ENCODE measurements at places on chromosomes 16 and 17. TPM values are rescaled to one million over a fixed set of nuclear protein-coding genes. Genes with fewer than 3 reads are reported as not detected.

Gene SERPINF2
- total RNA-seq, result 0.18 TPM

Gene TBC1D26
- total RNA-seq, result not detected

Gene ENGASE
- total RNA-seq, result 18.6 TPM

Gene CTRL
- 0.27 TPM for total RNA-seq

Gene C17orf78
- total RNA-seq, result not detected

Gene BAHCC1
- total RNA-seq, result 14.3 TPM

Gene PPY
- not detected for total RNA-seq

GRCh38 chr16:2614761-2615191 is 67.5 kb upstream of the KCTD5 start:
- DNase-seq, result no peak

GRCh38 chr17:79844869-79845600 is 5.8 kb upstream of the CBX4 start:
- DNase-seq, result peak; percentile 22

DNA sequence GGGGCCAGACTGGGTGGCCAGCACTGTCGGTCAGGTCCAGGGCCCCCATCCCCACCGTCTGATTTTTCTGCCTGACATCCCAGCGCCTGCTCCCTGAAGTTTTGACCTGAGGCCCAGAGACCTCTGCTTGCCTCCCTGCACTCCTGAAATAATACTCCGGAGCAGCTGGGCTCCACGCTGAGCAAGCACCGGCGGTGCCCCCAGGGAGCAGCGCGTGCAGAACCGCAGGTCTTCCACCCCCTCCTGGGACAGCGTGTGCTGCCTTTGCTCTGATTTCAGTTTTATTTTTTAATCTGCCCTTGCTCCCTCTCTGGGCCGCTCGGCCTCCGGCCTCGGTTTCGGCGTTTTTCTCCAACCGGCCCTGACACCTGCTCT is 132.4 kb upstream of the GSE1 start:
- DNase-seq, result no peak

- DNase-seq, result no peak
Observed at GRCh38 chr17:80963812-80964543, 27.7 kb upstream of the CHMP6 start.

DNA sequence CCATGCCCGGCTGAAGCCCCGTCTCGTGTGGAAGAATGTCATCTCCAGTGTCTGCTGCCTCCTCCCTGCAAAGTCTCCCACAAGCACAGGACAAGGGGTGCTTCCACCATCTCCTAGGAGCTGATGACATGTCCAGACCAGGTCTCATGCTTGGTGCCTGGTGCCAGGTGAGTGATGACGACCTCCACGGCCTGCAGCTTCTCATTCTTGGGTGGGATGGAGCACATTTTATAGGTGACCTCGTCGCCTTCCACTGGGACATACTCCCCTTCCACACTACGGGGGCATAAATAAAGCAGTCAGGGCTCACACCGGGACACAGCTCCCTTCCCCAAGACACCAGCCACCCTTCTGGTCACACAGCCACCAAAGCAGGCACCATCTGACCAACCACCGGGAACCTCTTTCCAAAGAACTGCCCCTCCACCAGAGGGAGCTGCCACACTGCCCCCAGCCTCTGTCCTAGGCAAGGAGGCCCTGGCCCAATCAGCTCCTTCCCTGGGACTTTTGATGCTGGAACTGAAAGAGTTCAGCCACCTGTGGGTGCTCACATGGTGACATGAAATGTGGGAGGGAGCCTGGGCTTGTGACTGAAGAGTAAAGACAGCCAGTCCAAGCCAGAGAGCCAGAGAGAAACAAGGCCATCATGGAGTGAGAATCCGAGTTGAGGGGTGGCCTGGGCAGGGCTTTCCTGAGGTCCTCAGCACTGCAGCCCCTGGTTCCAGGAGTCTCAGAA is 13.6 kb downstream of the CARHSP1 start:
- DNase-seq, result no peak

Measured in fibroblast of the aortic adventitia (primary cell).